Muscle of back (tissue), 13 donors: ENCODE measurements at places on chromosomes 13 and 19. TPM values are rescaled to one million over a fixed set of nuclear protein-coding genes. Genes with fewer than 3 reads are reported as not detected.

Gene NOVA2
- 5.5 TPM for polyA plus RNA-seq

Gene BCL2L12
- polyA plus RNA-seq = 23.3 TPM

Gene ZNF541
- polyA plus RNA-seq = not detected

Gene NBEA
- 13.5 TPM for polyA plus RNA-seq

Gene ZNF442
- polyA plus RNA-seq = 2.4 TPM
